ENCODE measurements at places on chromosomes 2 and 18.
A peak's percentile ranks its signal among the peaks of the same experiment; 100 is the strongest.

DNA sequence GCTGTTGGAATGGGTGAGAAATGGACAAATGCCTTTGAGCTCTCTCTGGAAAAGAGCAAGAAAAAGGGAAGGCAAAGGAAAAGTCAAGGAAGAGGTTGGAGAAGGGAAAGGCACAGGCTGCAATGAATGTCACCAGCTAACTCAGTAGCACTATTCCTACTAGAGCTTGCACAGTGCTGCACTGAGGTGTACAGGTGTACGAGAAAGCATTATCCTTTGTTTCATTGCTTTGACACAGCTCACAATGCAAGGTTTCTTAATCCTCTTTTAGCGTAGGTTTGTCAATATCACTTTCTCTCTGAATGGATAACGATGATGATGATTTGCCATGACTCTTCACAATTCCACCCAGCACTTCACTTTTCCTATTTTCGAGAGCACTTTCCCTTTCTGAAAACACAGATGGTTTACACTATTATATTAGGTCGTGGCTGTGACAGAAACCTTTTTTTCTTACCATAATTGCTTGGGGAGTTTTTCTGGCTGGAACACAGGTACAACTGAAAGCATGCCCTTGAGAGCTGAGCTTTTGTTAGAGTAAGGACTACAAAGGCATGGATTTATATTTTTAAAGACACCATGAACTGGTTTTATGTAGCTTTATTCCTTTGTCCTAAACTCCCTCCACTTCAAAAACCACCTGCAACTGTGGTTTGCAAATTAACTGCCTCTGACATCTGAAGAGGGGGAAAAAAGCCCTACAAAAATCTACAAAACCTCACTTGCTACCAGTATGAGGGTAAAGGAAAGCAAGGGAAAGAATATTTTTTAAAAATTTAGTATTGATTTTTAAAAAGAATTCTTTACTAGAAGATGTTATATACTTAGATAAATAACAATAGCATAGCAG, 265.5 kb downstream of the TGIF1 start:
- peak; percentile 56 for DNase-seq

- DNase-seq: no peak
Observed at GRCh38 chr2:42474765-42475454, 18.9 kb downstream of the KCNG3 start.

DNA sequence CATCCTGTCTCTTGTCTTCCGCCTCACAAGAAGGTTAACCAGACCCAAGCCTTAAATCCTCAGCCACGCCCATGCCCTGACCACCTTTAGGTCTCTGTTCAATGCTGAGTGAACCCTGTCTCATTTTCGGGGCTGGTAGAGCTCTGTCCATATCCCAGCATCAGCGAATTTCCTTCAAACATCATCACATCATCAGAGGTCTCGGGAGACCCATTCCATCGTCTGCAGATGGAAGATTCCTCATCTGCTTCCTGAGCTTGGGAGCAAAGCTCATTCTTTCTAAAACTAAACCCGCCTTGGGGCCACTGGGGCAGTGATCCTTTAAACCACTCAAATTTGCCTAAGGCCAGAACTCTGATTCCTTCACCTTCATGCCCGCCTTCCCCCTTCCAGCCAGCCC, 173.7 kb downstream of the TTC32 start:
- no peak for DNase-seq

DNA sequence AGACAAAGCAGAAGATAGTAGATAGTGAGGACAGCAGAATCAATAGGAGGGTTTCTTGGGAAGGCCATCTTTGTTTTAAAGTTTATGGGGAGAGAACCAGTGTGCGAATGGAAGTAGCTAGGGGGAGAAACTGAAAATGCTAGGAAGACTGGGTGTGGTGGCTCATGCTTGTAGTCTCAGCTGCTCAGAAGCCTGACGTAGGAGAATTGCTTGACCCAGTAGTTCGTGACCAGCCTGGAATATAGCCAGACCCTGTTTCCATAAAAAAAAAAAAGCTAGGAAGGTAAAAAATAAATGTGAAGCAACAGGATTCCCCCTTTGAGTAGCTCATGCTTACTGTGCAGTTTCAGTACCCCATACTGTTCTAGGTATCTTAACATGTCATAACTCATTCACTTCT, 19.2 kb upstream of the DRC1 start:
- DNase-seq: no peak

DNA sequence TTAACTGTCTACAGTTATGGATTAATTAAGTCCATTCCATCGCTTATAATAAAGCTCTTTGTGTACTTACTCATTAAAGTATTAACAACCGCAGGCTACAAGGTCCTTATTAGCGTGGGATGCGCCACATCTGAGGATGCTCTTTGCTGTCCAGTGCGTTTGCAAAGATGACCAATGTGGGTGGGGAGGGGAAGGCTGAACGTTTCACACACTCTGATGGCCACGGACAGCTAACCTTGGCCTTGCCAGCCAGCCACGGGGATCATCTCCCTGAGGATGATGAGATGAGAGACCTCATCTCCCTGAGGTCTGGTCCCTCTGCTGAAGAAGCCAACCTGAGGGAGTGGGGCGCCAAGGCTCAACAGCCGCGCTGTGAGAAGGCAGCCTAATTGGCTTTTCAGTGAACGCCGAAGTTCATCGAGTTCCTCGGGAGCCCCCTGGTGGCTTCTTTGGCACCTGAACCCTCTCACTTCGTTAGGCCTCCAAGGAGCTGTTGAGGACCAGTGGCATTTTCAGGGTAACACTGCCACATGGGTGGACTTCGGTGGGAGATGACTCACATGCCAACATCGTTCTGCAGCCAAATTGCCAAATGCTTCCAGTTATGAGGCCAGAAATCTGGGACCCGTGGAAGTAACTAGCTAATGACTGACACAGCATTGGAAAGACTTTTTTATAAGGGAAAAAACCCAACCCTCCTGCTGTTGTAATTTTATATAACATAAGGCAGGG, 69.3 kb upstream of the SEC11C start:
- peak; percentile 76 for DNase-seq

DNA sequence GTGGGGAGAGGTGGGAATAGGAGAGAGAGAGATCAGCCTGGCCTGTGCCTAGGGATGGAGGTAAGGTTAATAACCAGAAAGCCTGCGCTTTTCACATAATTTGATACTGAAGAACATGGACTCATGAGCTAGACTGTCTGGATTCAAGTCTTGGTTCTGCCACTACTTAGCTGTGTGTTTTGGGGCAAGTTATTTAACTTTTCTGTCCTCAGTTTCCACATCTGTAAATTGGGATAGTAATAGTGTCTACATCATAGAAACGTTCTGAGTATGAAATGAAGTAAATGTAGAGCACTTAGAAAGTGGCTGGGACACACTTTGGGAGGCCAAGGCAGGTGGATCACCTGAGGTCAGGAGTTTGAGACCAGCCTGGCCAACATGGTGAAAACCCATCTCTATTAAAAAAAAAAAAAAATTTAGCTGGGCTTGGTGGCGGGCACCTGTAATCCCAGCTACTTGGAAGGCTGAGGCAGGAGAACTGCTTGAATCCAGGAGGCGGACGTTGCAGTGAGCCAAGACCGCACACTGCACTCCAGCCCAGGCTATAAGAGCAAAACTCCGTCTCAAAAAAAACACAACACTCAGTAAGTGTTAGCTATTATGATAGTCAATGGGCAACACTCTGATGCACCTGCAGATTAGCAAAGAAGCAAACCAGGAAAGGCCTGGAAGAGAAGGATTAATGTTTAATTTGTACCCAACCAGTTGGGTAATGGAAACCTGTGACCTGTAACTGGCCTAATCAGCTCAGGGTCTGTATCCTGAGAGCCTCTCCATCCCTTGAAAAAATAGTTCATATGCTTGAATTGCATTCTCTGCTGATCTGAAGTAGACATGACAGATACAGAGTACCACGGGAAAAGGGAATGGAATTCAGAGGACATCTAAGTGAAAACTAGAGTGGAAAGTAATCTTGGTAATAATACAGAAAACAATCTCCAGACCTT, 6.8 kb downstream of the GALM start:
- DNase-seq: no peak

DNA sequence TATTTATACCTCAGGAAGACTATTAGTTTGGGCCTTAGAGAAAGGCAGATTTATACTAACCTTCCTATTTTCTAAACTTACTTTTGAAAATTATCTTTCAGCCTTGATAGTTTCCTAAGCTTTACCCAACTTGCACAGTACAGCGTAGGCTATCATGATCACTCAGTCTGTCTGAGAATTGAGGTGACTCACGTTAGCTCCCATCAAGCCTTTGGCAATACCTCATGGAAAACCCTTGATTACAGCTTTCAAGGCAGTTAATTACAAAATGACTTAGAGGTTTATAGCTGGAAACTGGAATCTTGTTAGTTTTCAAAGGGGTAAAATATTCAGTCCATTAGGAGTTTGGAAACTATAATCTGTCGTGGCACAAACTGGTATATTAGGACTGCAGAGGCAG, 26.4 kb upstream of the ARMC9 start:
- no peak for DNase-seq

GRCh38 chr18:39966275-39966674, 1988.8 kb upstream of the PIK3C3 start:
- peak; percentile 67 for DNase-seq

DNA sequence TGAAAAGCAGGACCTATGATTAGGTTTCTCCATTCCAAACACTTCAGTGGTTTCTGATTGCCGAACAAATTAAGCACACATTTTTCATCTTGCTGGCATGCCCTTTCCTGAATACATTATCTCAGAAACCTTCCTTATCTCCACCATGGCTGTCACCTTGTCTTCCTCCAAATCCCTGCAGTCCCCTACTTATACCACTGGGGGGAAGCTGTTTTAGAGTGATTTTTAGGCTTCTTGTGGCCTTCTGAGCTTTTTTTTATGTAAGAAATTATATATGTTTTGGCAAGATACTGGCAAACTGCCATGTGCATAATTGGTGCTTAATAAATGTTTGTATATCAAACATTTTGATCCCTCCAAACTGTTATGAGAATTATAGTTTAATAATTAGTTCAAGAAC, 229.2 kb downstream of the MYT1L start:
- peak; percentile 20 for DNase-seq

DNA sequence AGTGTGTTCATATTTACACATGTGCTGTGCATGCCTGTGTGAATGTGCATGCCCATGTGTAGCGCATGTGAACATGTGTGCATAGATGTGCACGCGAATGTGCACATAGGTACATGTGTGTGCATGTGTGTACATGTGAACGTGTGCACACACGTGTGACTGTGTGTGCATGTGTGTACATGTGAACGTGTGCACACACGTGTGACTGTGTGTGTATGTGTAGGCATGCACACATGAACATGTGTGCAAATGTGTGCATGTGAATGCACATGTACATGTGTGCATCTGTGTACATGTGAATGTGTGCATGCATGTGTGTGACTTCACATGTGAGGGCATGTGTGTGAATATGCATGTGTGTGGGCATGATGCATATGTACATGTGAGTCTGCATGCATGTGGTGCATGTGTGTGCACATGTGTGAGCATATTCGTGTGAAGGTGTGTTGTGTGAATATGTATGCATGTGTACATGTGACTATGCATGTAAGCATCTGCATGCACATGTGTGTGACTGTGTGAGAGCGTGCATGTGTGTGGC, 122.4 kb downstream of the PTGR3 start:
- DNase-seq: no peak

DNA sequence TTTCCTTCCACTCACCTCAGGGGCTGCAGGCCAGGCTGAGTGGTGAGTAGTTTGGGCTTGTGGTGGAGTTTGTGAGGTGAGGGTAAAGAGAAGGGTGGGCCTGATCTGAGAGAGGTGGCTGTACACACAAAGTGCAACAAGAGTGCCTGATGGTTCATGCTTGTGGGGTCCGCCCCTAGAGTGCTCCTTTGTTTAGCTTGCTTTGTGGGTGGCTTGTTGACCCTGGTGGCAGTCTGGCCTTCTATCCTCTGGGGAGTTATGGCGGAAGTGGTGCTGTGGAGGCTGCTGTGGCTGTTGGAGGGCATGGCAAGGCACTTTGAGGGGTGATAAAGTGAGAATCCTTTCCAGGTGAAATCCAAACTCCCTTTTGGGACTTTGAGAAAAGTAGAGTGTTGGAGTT, 10.6 kb downstream of the UBE2F start:
- DNase-seq: no peak

GRCh38 chr18:42614619-42615293, 500.7 kb downstream of the RIT2 start:
- no peak for DNase-seq

DNA sequence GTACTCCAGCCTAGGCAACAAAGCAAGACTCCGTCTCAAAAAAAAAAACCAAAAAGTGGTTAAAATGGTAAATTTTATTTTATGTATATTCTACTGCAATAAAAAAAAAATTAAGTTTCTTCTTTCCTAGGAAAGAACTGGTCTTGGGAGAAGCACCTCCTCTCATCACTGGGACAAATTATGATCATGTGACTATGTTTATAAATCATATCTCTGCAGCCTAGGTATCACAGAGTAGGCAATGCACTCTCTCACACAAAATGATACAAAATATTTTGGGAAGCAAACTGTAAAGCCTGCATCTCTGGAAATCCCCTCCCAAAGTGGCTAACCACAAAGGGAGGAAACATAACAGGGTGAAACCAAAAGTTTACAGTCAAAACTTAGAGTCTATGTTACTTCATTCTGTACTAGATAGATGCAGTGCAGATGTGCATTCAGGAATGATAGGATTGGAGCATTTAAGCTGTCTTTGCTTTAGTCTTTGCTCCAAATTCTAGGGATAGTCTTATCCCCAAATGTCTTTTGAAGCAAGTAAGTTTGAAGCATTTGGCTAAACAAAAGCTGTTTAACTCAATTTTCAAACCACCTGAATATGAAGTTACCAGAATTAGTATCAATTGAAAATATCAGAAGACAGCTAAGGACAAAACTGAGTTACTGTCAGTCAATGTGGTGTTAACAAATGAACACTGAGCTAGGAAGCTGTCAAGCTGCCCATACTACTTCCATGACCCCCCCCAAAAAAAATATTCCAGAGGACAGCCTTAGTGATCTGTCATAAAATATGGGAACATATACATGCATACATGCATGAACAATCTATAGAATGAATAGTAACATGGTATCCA, 21.1 kb upstream of the MALT1 start:
- peak; percentile 40 for DNase-seq

- no peak for DNase-seq
Observed at GRCh38 chr2:46537624-46538295, 58.4 kb downstream of the TMEM247 start.

DNA sequence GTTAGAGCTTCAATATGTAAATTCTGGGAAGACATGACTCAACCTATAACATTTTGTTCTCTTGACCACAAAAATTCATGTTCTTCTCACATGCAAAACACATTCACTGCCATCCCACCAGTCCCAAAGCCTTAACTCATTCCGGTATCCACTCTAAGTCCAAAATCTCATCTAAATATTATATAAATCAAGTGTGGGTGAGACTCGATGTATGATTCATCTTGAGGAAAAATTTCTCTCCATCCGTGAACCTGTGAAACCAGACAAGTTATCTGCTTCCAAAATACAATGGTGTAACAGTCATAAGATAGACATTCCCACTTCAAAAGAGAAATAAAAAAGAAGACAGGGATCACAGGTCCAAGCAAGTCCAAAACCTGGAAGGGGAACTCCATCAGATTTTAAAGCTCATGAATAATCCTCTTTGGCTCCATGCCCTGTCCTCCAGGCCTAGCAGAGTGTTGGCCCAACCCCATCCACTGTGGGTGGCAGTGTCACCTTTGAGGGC, 101.3 kb downstream of the RAD51AP2 start:
- DNase-seq: no peak

GRCh38 chr2:134282629-134283400, 28.9 kb downstream of the MGAT5 start:
- DNase-seq: no peak

All from OCI-M1 (cell line).